Dermis blood vessel endothelial cell (primary cell): ENCODE measurements at places on chromosomes 12 and 14. TPM values are rescaled to one million over a fixed set of nuclear protein-coding genes. Genes with fewer than 3 reads are reported as not detected.
A peak's percentile ranks its signal among the peaks of the same experiment; 100 is the strongest.

DNA sequence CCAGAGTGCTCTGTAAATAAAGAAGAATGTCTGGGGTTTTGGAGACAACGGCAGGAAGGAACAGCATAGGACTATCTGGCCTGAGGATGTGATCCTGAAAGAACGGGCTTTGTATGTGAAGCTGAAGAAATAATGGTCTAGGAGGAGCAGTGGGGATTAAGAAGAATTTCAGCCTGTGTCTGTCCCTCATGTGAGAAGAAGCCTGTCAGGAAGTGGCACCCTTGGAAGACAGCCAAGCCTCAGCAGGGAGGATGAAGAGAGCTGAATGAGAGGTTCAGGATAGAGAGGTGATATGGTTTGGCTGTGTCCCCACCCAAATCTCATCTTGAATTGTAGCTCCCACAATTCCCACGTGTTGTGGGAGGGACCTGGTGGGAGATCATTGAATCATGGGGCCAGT, 56.9 kb upstream of the TCL1A start:
- DNase-seq, result no peak

- no peak for DNase-seq
Measured at GRCh38 chr12:11734580-11735180, 85.2 kb downstream of the ETV6 start.

GRCh38 chr12:58887068-58887467, 33.2 kb downstream of the LRIG3 start:
- DNase-seq, result no peak

GRCh38 chr14:64753374-64753773, 49.1 kb downstream of the PLEKHG3 start:
- DNase-seq, result no peak

DNA sequence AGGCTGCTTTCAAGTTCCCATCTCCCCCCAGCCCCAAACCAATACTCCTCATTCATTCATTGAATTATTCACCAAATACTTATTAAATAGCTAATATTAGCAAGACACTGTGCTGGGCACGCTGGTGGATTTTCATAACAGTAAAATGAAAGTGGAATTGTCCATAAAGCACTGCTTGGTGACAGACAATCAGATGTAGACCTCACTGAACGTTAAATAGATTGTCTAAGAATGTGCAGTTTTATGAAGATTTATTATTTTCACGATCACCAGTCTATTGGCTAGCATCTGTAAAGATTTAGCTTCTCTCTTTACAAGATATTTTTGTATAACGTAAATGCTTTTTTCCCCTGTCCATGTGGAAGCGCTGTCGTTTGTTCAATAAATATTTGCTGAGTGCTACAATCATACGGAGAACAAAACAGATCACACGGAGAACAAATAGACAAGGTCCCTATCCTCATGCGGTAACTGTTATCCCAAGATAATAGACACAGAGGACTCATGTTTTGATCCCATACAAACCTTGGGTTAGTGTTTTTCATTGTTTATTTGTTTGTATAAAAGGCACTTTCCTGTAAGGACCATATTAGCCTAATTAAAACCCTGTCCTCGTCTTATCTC, 397.6 kb downstream of the BCAT1 start:
- no peak for DNase-seq

DNA sequence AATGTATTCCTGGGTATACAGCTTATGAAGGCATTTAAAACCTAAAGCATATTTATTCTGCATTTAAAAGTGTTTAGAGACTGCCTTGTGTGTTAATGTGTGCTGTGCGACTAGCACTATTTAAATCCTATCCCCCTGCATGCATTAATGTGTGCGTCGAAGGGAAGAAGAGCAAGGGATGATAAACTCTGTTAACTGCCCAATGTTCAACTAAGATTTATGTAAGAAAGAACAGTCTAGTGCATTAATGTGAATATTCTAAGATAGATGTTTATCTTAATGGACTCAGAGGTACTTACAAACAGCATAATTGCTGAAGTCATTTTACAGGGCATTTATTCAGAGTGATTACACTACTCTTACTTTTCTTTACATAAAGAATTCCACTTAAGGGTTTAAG, 424.8 kb downstream of the DIO2 start:
- no peak for DNase-seq

GRCh38 chr12:80168936-80169335, 69.6 kb downstream of the OTOGL start:
- DNase-seq, result no peak

GRCh38 chr12:93415723-93416464, 25.9 kb downstream of the UBE2N start:
- no peak for DNase-seq

- DNase-seq, result no peak
Measured at GRCh38 chr14:69244946-69245345, 15.0 kb upstream of the GALNT16 start.

GRCh38 chr12:71152851-71153250, 4.9 kb downstream of the TSPAN8 start:
- no peak for DNase-seq

GRCh38 chr12:51953089-51953488, 1.6 kb downstream of the ACVR1B start:
- DNase-seq, result no peak

- peak; percentile 49 for DNase-seq
Measured at GRCh38 chr12:93050026-93050747, 121.1 kb upstream of the EEA1 start.

DNA sequence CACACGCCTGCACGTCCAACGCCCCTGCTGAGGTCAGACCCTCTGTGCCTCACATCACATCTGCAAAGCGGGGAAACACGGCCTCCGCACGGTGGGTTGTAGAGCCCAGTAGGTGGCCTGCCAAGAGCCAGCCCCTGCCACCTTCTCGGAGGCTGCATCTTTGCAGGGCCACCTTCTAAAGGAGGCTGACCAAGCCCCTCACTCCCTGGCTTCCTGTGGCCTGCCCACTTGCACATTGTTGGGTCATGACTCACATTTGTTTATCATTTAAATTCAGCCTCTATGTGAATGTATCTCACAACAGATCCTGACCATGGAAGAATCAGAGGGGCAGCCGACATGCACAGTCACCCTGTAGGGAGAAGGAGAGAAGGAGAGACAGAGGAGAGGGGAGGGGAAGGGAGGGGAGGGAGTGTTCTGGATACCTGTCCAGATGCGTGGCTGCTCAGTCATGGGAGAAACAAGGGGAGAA, 319.5 kb upstream of the DIO3 start:
- no peak for DNase-seq

GRCh38 chr14:36505892-36506731, 13.9 kb downstream of the NKX2-1 start:
- DNase-seq, result no peak

DNA sequence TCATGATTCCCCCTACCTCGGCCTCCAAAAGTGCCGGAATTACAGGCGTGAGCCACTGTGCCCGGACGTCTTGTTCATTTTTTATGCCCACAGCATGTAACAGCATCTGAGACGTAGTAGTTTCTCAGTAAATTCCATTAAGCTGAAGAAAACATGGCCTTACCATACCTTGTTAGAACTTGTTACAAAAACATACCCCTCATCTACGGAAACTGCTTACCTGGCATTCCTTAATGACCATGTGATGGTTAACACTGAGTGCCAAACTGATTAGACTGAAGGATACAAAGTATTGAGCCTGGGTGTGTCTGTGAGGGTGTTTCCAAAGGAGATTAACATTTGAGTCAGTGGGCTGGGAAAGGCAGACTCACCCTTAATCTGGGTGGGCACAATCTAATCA, 186.8 kb downstream of the CEP128 start:
- no peak for DNase-seq

DNA sequence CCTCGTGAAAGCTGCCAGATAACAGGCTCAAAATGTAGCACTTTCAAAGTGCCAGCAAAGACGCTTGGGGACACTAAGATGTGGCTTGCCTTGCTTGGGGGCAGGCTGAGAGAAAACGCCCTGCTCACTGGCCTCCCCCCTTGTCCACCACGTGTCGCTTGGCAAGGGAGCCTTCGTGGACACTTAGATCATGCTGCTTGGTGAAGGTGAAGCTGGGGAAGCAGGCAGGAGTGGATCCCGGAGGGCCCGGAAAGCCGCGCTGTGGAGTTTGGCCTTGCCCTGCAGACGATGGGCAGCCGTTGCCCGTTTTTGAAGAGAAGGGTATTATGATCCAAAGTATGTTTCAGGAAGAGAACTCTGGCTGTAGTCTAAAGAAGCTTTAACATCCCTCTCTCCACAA, 53.4 kb upstream of the BDKRB2 start:
- no peak for DNase-seq

- DNase-seq, result no peak
Measured at GRCh38 chr12:30268041-30268440, 427.6 kb downstream of the IPO8 start.

DNA sequence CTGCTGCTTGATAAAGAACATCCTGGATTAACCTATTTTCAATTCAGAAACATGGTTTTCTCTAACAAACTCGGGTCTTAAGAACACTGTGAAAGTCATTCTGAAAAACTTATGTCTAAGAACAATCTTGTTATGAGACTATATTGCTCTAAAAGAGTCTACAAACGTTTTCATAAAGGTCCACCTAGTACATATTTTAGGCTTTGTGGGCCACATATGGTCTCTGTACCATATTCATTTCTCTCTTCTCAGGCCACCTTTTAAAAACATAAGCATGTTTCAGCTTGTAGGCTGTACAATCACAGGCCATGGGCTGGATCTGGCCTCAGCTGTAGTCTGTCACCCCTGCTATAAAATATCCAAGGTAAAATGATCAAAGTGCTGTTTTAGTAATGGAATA, 39.9 kb downstream of the PPP4R3A start:
- no peak for DNase-seq

The ACSM4 gene
- total RNA-seq, result not detected in 2 replicates

The INHBC gene
- total RNA-seq, result not detected in 2 replicates

The C12orf54 gene
- total RNA-seq, result not detected in 2 replicates

The SYT1 gene
- total RNA-seq, result 9.4 and 9.7 TPM in 2 replicates

The RD3L gene
- total RNA-seq, result not detected in 2 replicates

The NANOG gene
- total RNA-seq, result not detected in 2 replicates
